NCI-H2107 (cell line): ENCODE measurements at places on chromosomes 7 and 10.
A peak's percentile ranks its signal among the peaks of the same experiment; 100 is the strongest.

DNA sequence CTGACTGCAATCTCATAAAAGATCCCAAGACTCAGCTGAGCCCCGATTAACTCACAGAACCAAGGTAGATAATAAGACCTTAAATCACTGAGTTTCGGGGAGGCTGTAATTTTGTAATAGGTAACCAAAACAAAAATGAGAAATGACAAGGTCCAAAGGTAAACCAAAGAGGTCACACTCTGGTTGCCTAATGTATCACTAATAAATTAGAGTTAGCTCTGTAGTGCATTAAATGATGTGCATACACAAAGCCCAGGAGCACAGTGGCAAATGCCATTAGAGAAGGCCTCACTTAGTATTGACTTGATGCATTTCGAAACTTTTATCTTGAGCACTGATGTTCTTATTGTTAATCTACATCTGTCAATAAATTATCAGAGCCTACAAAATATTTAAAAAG, 237.7 kb upstream of the CCDC6 start:
- DNase-seq, result no peak

- no peak for DNase-seq
These were observed 14.1 kb upstream of the TNPO3 start for GRCh38 chr7:129069021-129069420.

- no peak for DNase-seq
These were observed 1.4 kb upstream of the HOXA6 start for GRCh38 chr7:27148756-27149641.

- DNase-seq, result peak; percentile 68
These were observed 178.3 kb downstream of the CDCA7L start for GRCh38 chr7:21767300-21767900.

- no peak for DNase-seq
These were observed 47.6 kb downstream of the OSBPL3 start for GRCh38 chr7:24932389-24932788.

DNA sequence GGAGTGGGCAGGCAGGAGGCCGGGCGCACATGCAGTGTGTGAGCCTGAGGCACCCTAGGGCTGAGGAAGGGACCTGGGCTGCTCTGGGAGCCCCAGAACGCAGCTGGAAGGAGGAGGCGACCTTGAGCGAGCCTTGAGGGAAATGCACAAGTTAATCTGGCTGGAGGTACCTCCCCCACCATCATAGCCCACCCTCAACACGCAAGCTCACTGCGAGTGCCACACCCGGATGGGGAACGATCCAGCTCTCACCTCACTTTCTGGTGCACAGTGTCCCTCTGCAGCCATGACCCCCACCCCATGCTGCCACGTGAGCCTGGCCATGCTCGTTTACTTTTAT, 162.4 kb upstream of the PPP2R2D start:
- no peak for DNase-seq

DNA sequence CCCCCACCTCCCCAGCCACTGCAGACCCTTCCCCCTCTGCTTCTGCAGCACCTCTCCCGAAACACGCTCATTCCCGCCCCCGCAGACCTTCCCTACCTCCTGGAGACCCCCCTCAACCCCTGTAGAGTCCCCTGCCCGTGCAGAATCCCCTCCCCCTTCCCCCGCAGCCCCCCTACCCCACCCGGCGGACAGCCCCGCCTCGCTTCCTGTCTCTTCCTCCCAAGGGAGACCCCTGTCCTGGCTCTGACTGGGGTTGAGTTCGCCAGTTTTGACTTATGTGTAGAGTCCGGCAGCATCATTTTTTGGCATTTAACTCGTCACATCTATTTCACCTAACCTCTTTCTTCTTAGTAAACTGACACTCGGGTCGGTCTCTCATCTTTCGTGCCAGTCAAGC, 54.0 kb downstream of the ALOX5 start:
- no peak for DNase-seq

GRCh38 chr7:158027646-158028045, 560.0 kb downstream of the PTPRN2 start:
- no peak for DNase-seq

GRCh38 chr10:95121904-95122303, 52.6 kb upstream of the CYP2C8 start:
- no peak for DNase-seq

- DNase-seq, result no peak
These were observed 43.4 kb downstream of the BPGM start for GRCh38 chr7:134690016-134690415.

- no peak for DNase-seq
These were observed 170.8 kb downstream of the DNAJC1 start for GRCh38 chr10:21832821-21833130.

GRCh38 chr7:9175871-9176270, 742.5 kb downstream of the NXPH1 start:
- DNase-seq, result no peak

DNA sequence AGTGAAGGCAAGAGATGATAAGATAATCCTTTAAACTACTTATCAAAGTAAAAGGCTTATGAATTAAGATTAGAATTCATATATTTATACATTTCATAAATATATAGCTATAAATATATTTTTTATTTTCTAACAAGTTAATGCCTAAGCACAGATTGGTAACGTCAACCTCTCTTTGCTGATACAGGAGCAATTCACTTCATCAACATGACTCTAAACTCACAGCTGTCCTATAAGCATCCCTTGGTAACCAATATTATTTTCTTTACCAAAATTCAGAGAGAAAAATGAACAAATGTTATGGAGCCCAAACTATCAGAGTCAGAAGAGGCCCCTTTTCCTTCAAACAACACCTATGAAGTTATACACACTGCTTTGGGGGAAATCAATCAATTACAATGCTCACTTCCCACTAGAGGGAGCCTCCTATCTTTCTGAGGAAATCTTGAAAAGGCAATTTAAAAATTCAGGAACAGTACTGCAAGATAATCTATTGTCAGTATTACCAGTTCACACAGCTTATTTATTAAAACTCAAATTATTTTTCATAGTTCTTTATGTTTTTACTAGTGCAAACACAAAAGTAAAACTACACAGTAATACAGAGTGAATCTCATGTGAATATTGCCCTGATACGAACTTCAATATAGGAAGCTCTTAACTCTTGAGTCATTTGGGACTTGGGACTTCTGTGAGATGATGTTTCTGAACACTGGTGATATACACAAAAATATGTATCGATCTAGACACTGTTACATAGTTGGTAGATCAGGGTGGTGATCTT, 51.0 kb upstream of the NOBOX start:
- DNase-seq, result no peak

- no peak for DNase-seq
These were observed 55.8 kb upstream of the MRLN start for GRCh38 chr10:59808896-59809643.

DNA sequence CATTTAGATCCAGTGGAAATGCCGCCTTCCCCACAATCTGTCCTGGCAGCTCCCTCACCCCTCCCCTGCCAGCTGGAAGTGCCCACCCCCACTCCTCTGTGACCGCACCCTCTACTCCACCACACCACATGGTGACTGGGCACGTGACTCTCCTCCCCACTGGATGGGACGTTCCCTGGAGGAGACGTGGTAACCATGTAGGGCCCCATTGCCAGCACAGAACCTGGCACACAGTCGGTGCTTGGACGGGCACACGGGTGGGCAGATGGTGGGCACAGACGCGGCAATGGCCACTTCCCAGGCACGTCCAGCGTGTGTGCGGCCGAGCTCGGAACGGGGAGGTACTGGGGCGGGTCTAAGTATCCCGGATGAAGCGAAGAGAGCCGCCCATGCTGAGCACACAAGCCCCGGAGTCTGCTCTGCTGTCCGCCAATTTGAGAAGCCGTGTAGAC, 245.6 kb downstream of the MAD1L1 start:
- DNase-seq, result no peak

GRCh38 chr7:36404639-36405408, 15.2 kb downstream of the ANLN start:
- DNase-seq, result no peak

DNA sequence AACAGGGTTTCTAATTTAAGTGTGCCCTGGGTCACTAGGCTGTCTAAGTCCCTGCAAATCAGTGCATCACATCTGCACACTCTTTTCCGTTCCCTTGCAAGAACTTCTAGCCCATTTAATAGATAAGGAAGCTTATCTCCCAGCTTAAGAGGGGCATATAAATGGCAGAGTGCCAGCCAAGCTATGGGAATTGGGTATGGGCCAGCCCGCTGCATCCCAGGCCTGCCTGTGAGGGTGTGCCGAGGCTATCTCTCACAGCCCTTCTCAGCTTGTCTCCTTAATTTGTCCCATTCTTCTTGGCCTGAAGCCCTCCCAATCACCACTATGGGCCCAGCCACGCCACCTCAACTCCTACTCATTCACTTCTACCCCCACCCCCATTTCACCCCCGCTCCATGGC, 14.7 kb downstream of the AQP1 start:
- no peak for DNase-seq

DNA sequence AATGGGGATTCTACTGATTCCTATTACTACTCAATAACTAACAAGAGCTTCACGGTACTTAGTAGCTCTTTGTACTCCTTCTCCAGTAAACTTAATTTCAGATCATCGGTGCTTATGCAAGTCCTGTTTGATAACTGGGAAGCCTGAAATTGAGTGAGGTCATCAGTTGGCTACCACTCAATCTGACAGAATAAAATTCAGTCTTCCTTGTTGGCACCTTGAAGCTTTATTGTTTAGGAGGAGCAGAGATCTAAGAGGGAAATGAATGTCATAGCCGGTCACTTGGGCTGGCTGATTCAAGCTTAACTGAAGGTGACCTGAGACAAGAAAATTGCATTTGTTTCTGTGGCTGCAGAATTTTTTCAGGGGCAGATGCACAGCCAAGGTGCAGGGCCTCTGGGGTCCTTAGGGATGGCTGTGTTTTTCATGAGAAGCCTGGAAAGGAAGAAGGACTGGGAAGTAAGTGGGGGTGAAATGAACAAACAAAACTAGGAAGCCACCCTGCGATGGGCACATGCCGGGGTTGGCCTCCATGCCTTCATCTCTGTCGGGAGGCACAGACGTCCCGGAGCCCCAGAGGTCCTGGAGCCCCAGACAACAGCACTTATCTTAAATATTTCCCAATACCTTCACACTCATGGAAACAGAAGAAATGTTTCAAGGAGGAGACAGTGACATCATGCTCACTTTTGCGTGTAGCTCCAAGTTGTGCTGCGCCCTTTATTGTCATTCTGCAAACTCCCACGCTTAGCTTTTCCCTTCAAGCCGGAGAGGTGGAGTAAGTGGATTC, 85.0 kb upstream of the KIF5B start:
- DNase-seq, result no peak

GRCh38 chr10:22251751-22252223, 34.0 kb upstream of the EBLN1 start:
- no peak for DNase-seq

- no peak for DNase-seq
These were observed 15.9 kb downstream of the CUL2 start for GRCh38 chr10:35074266-35074665.

GRCh38 chr10:133312016-133312768, 3.5 kb downstream of the ZNF511 start:
- DNase-seq, result no peak

DNA sequence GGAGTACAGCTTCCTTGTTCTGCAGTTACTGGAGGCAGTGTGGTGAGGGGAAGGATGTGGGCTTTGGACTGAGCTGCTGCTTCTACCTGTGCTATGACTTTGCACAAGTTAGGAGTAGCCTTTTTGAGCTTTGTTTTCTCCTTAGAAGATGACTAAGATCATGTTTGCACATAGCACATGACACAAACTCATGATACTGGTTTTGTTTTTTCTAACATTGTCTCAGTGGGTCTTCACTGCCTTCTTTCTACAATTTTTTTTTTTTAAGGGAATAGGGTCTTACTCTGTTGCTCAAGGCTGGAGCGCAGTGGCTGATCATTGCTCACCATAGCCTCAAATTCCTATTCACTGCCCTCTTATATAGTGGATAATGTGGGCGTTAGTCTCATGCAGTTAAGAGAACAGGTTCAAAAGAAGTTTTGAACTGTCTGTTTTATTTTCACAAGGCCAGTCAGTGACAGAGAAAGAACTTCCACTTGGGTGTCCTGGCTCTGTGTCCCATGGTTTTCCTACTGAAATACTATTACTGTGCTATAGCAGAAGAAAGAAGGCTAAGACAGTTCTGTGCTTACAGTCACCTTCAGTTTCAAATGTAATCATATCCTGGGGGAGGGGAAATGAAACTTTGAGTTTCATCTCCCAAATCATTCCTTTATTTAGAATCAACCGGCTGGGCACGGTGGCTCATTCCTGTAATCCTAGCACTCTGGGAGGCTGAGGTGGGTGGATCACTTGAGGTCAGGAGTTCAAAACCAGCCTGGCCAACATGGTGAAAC, 72.0 kb downstream of the KAT6B start:
- no peak for DNase-seq

GRCh38 chr7:15682111-15682510, 4.4 kb downstream of the MEOX2 start:
- DNase-seq, result no peak

- DNase-seq, result no peak
These were observed 248.6 kb upstream of the TCERG1L start for GRCh38 chr10:131560166-131560565.

DNA sequence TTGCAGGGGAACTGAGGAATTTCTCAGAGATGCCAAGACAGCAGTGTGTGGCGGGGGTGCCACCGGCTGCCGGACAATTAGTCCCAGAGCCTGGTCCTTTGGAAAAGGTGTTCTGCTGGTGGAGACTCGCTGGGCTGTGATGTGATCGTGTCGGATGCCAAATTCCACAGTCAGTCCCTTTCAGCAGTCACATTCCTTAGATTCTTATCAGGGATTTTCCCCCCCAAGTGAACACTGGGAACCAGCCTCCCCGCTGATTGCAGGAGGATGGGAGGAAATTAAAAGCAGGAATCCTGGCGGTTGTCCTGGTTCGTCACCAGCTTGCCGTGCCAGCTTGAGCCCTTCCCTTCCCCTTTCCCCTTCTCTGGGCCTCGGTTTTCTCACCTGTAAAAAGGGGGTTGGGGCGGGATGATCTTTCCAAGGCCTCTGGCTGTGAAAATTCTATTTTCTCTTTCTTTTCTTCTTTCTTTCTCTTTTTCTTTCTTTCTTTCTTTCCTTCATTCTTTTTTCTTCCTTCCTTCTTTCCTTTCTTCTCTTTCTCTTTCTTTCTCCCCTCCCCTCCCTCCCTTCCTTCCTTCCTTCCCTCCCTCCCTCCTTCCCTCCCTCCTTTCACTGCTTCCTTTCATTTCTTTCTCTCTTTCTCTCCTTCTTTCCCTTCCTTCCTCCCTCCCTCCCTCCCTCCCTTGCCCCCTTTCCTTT, 39.6 kb downstream of the COL26A1 start:
- DNase-seq, result no peak

- DNase-seq, result no peak
These were observed 38.3 kb upstream of the PTPN12 start for GRCh38 chr7:77498659-77499379.
